ENCODE measurements at places on chromosomes 1 and 21.

DNA sequence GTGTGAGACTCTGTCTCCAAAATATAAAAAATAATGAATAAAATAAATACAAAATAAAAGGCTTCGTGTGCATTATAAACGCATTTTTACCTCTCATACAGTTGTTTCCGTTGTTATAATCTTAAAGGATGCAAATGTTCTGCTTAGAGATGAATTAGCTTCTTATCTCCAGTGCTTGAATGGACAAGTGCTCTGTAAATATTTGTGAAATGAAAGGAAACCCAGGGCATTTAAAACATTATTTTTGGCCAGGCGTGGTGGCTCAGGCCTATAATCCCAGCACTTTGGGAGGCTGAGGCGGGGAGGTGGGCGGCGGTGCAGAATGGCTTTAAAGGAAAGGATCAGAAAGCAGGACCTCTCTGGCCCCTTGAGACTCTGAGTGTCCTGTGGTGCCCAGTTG, 94.5 kb downstream of the HUNK start:
- no peak for DNase-seq

GRCh38 chr1:215844266-215844665, 277.2 kb downstream of the KCTD3 start:
- no peak for DNase-seq

DNA sequence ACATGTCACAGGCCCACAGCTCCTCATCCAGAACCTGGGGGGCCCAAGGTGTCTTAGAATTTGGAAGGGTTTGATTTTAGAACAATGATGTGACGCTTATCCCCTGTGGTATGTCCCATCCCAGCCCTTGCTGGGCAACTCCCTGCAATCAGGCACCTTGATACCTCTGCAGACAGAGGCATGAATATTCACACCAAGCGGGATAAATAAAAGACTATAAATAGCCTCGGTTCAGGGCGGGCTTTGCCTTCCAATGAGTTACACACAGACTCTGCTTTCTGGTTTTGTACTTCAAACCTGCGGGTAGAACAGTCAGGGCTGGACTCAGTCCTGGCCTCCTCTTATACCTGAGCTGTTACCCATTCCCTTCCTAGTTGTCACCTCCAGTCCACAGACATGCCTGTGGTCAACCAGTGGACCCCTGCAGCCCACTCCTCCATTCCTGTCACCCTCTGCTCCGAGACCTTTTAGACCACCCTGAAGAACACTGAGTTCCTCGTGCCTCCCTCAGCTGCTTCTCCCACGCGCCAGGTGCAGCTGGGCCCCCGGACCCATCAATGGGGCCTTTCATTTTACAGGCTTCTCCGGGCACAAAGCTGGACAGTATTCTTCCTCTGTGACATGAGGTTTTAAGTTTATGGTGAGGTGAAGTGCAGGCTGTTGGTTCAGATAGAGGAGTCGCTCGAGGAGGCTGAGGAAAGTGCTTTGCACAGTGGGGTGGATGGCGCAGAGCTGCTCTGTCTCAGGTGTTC, 120.1 kb upstream of the TNR start:
- DNase-seq = no peak

- DNase-seq = no peak
Observed at GRCh38 chr1:112527266-112528010, 18.7 kb downstream of the WNT2B start.

DNA sequence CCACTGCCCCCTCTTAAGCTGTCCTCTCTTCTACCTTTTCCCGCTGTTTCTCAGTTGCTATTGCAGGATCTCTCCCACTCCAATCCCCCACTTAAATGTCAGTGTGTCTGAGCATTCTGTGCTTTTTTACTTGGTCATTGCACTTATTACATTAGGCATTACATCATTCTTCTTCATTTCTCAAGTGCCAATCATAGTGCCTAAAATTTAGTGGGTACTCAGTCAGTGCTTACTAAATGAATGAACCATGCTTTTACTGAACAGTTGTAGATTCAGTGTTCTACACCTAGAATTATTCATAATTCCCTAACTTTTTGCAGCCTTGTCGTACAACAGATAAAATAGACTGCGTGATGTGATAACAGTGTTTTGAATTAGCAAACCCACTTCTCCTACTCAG, 19.4 kb downstream of the ARMH1 start:
- no peak for DNase-seq

DNA sequence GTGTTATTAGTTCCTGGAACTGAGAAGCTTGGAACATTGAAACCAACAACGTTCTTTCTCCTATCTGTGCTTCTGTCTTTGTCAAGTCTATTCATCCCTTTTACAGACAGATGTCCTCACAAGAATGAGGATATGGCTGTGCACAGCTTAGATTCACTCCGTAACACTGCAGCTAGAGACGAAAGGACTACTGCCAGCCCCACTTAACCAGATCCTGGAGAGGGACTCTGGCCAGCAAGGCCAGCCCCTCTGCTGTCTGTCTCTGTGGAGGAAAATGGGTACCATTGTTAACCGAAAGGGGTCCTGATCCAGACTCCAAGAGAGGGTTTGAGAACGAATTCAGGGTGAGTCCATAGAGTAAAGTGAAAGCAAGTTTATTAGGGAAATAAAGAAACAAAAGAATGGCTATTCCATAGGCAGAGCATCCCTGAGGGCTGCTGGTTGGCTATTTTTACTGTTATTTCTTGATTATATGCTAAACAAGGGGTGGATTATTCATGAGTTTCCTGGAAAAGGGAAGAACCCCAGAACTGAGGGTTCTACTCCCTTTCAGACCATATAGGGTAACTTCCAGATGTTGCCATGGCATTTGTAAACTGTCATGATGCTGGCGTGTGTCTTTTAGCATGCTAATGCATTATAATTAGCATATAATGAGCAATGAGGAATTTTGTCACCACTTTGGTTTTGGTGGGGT, 17.4 kb upstream of the USP24 start:
- DNase-seq = no peak

GRCh38 chr1:3052501-3052900, 16.5 kb upstream of the PRDM16 start:
- DNase-seq = no peak

DNA sequence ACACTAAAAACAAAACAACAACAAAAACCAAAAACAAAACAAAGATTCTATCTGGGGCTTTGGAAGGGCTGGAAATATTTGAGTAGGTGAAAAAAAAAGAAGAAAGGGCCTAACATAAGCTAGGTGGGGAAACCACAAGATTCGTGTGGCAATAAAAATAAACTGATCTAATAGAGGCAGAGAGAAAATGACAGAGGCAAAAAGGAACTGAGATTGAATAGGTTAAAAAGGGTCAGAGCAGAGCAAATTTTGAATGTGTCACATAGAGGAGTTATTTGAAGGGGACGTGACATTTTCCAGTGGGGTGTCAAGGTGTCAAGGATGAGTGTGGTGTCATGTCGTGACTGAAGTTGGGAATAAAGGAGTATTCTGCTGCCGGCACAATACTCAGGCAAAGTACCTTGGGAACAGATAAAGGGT, 65.2 kb upstream of the RALGPS2 start:
- DNase-seq = no peak

DNA sequence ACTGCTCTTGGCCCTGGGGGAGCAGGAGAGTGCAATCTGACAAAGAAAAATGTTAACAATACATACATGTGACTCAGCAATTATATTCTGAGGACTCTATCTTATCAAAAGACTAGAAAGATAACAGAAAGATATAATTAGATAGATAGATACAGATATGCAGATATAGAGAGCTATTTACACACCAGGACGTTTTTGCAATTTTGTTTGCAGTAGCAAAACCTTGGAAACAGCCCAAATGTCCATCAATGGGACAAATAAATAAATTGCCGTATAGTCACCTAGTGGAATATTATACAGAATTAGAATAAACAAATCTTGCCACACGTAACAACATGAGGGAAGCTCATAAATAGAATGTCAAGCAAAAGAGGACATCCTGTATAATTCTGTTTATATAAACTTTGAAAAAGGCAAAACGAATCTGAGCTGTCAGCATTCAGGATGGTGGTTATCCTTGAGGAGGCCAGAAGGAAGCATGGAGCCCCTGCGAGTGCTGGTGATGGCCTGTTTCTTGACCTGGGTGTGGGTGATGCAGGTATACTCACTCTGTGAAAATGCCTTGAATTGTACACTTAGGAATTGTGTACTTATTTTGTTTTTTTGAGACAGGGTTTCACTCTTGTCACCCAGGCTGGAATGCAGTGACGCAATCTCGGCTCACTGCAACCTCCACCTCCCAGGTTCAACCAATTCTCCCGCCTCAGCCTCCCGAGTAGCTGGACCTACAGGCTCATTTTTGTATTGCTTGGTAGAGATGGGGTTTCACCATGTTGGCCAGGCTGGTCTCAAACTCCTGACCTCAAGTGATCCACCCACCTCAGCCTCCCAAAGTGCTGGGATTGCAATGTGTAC, 12.8 kb upstream of the TRIM63 start:
- no peak for DNase-seq

GRCh38 chr1:24578846-24579245, 23.0 kb downstream of the NCMAP start:
- no peak for DNase-seq

DNA sequence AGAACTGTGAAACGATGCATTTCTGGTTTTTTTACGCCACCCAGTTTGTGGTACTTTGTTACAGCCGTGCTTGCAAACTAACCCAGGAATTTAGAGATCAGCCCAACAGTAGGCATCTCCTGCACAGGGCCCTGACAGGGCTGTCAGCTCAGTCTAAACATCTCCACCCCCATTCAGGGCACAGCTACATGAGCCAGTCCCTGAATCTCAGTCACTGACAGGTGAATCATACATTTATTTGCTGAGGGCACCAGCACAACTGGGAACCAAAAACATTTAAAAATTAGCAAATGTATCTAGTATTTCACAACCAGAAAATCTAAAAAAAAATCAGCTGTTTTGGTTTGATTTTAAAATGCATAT, 30.7 kb downstream of the PRDX6 start:
- no peak for DNase-seq

DNA sequence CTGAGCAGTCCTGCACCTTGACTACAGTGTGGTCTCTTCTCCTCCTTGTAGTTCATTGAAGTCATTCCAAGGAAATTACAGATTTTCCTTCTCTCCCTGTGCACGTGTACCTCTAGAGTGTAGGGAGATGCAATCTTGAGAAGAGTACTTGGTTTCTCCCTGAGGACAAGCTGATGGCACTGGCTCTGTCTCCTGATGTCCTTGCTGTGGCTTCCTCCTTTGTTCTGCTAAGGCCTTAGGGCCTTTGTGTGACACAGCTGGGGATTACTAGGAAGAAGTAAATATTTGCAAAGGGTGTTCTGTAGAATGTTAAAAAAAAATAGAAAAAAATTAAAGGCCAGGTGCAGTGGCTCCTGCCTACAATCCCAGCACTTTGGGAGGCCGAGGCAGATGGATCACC, 66.2 kb upstream of the APOBEC4 start:
- DNase-seq = no peak

DNA sequence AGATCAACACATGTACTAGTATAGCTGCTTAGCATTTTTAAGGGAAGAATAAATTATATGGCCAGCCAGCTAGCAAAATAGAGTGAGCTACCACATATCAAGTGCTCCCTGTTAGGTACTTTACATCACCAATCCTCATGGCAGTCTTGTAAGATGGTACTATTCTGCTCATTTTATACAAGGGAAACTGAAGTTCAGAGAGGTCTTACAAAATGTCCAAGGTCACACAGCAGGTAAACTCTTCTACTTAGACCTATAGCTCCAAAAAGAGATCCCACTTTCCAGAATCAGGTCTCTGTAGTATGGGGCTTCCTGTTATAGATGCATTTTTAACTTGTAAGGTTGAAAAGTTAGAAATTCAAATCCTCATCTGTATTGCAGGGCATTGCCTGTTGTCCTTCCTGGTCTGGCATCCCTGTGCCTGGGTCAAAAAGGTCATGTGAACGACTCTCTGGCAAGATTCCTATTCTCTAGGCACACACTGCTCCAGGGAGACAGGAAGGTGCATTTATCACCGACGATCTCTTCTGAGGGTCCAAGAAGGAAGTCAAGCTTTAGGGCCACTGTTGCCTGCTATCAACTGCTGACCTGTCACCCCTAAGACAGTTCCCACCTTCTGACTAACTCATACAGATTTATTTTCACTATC, 41.1 kb downstream of the TRIT1 start:
- no peak for DNase-seq

DNA sequence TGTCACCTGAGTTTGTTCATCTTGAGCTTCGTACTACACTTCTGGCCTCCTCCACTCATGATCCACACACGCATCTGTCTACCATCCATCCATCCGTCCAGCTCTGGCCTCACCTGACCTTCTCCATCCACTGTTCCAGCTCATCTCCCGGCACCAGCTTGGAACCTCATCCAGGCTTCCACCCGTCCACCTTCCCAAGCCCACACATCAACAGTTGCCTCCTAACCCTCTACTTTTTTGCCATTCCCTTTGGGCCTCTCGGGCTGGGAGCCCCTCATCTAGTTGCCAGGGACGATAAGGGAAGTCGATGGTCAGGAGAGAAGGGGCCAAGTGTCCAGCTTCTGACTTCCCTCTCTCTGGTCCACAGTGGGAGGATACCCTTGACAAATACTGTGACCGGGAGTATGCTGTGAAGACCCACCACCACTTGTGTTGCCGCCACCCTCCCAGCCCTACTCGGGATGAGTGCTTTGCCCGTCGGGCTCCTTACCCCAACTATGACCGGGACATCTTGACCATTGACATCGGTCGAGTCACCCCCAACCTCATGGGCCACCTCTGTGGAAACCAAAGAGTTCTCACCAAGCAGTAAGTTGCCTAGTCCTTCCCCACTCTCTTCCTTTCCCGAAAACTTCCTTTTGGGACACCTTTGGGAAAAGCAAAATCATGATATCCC, 3.4 kb upstream of the FALEC start:
- DNase-seq = no peak

DNA sequence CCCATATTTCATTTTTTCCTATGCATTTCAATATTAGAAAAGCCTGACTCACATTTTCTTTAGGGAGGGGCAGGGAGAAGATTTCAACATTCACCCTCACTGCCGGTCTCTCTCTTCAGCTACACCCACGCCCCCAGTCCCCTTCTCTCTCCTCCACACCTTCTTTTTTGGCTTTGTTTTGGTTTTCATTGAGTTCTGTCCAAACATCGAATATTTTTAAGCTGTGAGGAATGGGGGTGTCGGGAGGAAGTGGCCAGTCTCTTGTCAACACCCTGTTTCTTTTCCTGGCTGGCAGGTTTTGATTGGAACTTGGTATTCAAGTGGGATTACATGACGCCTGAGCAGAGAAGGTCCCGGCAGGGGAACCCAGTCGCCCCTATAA, 177.3 kb downstream of the PGBD5 start:
- no peak for DNase-seq

- no peak for DNase-seq
Observed at GRCh38 chr1:242426271-242426905, 98.1 kb downstream of the PLD5 start.

DNA sequence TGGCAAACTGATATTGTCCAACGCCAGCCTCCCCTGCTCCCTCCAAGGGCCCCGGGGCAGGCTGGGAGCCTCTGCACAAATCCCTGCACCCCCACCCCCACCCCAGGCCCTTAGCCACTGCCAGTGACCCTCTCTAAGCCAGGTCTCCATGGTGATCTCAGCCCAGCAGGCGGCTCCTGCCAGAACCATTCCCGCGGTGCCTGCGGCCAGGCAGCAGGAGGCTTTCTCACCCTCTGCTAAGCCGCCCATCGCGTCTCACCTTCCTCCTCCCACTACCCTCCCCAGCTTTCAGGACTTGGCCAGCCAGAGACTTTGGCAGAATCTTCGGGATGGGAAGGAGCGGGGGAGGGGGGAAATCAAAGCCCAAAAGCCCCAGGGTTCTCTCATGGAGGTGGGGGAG, 46.8 kb upstream of the WASF2 start:
- DNase-seq = no peak

GRCh38 chr1:47435506-47436303, 2.1 kb upstream of the FOXD2 start:
- no peak for DNase-seq
